ENCODE measurements at places on chromosomes 13 and 19.

GRCh38 chr19:7986321-7987113 is 18.9 kb downstream of the ELAVL1 start:
- no peak for DNase-seq

GRCh38 chr13:51549050-51549449 is 35.2 kb upstream of the WDFY2 start:
- no peak for DNase-seq

- DNase-seq = no peak
These were observed 83.4 kb downstream of the UBL3 start for GRCh38 chr13:29767006-29767405.

GRCh38 chr13:100356889-100357288 is 231.7 kb downstream of the GGACT start:
- DNase-seq = no peak

DNA sequence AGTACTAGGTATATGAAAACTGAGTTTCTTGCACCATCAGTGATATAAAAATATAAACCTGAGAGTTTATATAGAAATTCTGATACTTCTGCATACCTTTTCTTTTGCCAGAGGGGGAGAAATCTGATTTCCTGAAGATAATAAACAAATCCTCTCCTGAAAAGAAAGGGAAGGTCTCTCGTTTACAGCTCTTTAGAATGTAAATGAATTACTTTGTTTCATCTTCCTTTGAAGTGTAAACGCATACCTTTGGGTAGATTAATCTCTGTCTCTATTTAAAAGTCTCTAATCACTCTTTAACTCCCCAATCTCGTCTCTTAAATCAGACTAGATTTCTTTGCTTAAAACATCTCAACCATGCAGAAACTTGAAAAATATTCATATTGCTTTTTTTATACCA is 1092.9 kb downstream of the SLITRK5 start:
- no peak for DNase-seq
